ENCODE measurements at places on chromosomes 3 and 15. TPM values are rescaled to one million over a fixed set of nuclear protein-coding genes. Genes with fewer than 3 reads are reported as not detected.

Gene NUP210
- total RNA-seq, result 31.2 TPM

Gene SEMA5B
- total RNA-seq, result 2.9 TPM

Gene AVEN
- total RNA-seq, result 11.9 TPM

Gene CCDC50
- 56.0 TPM for total RNA-seq

Gene TNNC1
- total RNA-seq, result 2.7 TPM

Gene RBPMS2
- total RNA-seq, result 14.0 TPM

Gene GP5
- total RNA-seq, result not detected

Gene RBM5
- 135 TPM for total RNA-seq

Gene IL5RA
- total RNA-seq, result 7.6 TPM

GRCh38 chr3:58487140-58487886 is 4.6 kb upstream of the KCTD6 start:
- no peak for DNase-seq

DNA sequence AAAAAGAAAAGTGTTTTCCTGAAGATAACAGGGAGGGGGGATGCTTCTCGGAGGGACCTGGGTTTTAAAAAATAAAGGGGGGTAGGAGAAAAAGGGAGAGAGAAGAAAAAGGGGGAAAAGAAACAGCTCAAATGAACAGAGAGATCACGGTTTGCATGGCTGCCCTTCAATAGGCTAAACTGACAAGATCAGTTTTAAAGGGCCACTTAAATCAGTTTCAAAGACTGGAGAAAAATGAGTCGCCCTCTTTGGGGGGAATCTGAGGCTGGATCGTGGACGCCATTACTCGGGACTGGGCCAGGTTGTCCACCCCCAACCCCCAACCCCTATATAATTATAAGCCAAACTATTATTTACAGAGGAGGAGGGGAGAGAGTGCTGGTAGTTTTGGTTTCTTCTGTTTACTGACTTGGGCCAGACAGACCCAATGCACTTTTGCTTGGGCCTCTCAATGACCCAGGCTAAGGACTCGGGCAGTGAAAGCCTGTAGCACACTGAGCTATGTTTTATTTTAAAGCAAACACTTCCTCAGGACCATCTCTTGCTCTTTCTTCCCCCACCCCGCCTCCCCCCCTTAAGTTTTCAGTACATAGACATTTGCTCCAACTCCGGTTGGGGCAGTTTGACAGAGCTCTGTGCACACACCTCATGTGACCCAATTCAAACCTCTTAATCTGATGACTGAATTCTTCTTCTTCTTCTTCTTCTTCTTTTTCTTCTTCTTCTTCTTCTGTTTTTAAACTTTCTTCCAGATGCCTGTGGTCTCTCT is 6.3 kb downstream of the NR2F2 start:
- DNase-seq, result peak; percentile 75

DNA sequence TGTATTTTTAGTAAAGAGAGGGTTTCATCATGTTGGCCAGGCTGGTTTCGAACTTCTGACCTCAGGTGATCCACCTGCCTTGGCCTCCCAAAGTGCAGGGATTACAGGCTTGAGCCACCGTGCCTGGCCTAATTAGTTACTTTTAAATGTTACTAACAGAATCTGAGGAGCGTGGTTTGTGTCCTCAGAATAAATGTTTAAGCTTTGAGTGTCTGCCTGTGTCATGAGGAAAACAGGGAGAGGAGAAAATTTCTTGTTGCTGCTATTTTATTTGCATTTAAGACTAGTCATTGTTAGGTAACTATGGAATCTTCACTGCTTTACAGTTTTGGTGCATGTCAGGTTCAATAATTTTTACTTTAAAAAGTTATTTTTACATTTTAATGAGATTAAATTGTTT is 68.8 kb downstream of the TCF12 start:
- DNase-seq, result no peak

GRCh38 chr15:63611177-63611576 is 14.0 kb downstream of the FBXL22 start:
- DNase-seq, result no peak

GRCh38 chr3:27724459-27725197 is 2.5 kb upstream of the EOMES start:
- DNase-seq, result no peak

GRCh38 chr3:4821975-4822374 is 157.3 kb upstream of the BHLHE40 start:
- DNase-seq, result no peak

DNA sequence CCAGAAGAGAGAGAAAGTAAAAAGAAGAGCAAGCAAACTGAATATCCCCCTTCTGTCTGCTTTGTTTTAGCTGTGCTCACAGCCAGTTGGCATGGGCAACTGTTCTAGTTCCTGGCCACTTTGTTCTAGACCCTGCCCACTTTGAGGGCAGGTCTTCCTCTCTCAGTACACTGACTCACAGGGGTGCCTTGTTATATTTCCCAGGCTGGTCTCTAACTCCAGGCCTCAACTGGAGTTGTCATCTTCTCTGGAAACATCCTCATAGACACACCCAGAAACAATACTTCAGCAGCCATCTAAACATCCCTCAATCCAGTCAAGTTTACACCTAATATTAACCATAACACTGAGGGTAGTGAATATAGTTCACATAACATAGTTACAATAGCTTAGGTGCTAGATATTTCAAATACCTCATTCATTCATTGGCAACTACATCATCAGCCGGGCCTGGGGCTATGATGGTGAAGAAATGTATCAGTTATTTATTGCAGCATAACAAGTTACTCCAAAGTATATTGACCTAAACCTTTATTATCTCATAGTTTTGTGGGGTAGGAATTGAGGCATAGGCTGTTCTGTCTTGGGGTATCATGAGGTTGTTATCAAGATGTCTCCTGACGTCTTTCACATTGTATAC is 106.0 kb downstream of the UBE2E2 start:
- DNase-seq, result no peak

DNA sequence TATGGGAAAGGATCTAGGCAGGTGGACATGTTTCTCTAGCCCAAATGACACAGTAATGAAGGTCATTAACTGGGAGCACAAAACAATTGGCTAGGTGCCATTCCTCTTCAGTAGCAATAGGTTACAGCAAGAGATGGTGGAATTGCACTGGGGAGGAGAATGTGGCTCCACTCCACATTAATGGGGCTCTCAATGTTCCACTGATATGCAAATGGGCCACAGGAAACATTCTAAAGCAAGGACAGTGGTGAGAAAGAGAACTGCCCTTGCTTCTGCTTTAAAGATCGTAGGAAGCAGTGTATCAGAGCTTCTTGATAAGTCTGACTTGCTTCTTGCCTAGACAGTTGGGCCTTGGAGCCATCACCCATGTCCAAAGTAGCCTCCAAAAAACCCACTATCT is 271.4 kb upstream of the PPP2R3A start:
- no peak for DNase-seq

DNA sequence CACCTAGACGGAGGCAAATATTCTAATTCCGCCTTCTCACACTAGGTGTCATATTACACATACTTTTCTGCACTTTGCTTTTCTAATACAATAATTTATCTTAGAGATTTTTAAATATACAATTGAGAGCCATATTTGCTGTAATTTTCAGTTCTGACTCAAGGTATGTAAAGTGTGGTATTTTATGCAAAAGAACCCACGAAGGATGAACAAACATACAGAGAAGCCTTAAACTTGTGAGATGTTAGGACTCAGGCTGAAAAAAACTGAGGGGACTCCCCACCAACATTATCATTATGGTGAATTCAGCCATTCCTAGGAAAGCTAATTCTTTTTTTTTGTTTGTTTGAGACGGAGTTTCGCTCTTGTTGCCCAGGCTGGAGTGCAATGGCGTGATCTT is 9.6 kb downstream of the ZBTB11 start:
- no peak for DNase-seq
